ENCODE measurements at places on chromosomes 11 and 22.
A peak's percentile ranks its signal among the peaks of the same experiment; 100 is the strongest.

- peak; percentile 56 for DNase-seq
Measured at GRCh38 chr11:63680834-63681320, 423 bp upstream of the RTN3 start.

- no peak for DNase-seq
Measured at GRCh38 chr22:17501679-17502285, 61.5 kb upstream of the SLC25A18 start.

GRCh38 chr11:102429226-102429625 is 23.3 kb downstream of the TMEM123 start:
- no peak for DNase-seq

- no peak for DNase-seq
Measured at GRCh38 chr11:119493712-119494111, 70.7 kb upstream of the THY1 start.

GRCh38 chr11:16402654-16403447 is 46.5 kb upstream of the SOX6 start:
- DNase-seq = no peak

- no peak for DNase-seq
Measured at GRCh38 chr11:35057926-35058668, 80.9 kb upstream of the CD44 start.

GRCh38 chr22:47398921-47399790 is 636.7 kb downstream of the TBC1D22A start:
- DNase-seq = no peak

- DNase-seq = no peak
Measured at GRCh38 chr22:27270818-27271510, 530.6 kb downstream of the MN1 start.

GRCh38 chr11:37988031-37988430 is 1390.0 kb upstream of the RAG2 start:
- no peak for DNase-seq

- DNase-seq = no peak
Measured at GRCh38 chr22:36455571-36456463, 25.6 kb downstream of the TXN2 start.

DNA sequence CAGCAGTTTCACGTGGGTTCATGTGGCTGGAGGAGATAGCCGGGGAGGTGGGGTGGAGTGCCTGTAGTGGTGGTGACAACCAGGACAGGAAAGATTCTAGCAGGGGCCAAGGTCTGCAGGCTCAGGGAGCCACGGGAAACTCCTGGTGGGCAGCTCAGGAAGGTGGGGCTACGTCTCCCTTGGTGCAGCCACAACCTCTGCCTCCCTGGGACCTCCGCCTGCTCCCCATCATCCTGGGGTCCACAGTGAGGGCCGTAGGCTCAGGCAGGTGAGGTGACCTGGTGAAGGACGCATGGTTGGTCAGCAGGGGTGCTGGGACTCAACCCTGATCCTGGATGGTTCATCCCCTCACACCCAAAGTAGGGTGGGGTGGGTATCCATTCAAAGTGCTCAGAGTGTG is 524.1 kb downstream of the TBC1D22A start:
- DNase-seq = no peak

DNA sequence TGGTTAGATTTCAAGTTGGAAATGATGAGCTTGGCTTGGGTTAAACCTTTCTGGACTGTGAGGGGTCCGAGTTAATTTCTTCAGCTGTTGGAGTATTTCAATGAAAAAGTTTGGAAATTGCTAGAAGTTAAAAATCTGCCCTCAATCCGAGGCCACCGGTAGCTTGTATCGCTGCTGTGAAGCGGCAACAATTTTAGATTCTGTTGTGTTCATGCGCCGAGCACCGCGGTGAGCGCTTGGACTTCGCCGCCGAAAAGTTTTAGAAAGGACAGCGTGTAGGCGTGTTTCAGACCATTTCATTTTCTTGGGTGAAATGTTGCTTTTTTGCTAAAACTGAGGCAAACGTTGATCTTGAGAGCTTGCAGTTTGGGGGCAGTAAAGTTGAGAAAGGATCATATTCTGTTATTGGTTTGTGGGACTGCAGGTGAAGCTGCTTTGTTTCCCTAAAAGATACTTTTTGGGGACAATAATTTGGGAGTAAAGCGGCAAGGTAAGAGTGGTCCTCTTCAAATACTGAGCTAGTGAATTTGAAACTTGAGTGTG is 928 bp downstream of the FBXO7 start:
- no peak for DNase-seq

GRCh38 chr22:48905206-48905975 is 922.3 kb downstream of the BRD1 start:
- no peak for DNase-seq

GRCh38 chr11:116416852-116417251 is 355.9 kb downstream of the BUD13 start:
- DNase-seq = no peak

Data from caudate nucleus (tissue), 63 donors.